ENCODE measurements at places on chromosomes 6 and 20.

GRCh38 chr6:39072830-39073229 lies 24.2 kb downstream of the GLP1R start:
- peak; percentile 37 for DNase-seq

DNA sequence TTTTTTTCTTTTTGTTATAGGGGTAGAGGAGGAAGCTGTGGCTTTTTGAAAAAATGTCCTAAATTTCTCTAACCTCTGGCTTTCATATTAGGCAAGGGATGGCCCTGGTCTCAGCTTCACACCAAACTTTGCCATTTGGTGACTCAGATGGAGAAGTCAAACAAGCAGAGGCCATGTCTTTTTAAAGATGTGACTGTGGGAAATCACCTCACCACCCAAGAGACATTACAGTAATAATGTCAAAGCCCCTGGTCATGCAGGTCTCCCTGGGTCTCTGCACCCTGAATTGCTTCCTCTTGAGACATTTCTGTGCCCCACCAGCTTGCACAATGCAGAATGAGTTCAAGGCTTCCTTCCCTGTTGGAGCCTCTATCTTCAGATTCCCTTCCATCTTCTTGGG lies 39.5 kb upstream of the ADGRF5 start:
- DNase-seq = no peak

GRCh38 chr6:42520786-42521607 lies 42.8 kb upstream of the UBR2 start:
- no peak for DNase-seq

DNA sequence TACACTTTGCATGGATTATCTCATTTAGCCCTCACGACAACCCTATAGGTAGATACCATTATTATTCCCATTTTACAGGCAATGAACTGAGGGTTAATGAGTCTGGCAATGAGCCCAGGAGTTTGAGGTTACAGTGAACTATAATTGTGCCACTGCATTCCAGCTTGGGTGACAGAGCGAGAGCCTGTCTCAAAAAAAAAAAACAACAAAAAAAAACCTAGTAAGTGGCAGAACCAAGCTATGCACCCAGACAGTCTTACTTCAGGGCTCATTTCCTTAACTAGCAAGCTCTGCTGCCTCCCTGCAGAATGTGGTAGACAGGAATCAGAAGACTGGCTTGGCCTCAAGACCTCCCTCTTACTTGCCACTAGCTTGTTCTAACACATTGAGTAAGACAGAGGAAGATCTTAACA lies 71.9 kb upstream of the RREB1 start:
- no peak for DNase-seq

- DNase-seq = no peak
These were observed 61.9 kb upstream of the ATXN1 start for GRCh38 chr6:16822975-16823717.

- no peak for DNase-seq
These were observed 5.2 kb upstream of the HINT3 start for GRCh38 chr6:125951323-125951722.

GRCh38 chr20:5492937-5493336 lies 176.2 kb upstream of the PROKR2 start:
- no peak for DNase-seq

- peak; percentile 53 for DNase-seq
These were observed 218.4 kb downstream of the MAFB start for GRCh38 chr20:40470445-40471260.

- DNase-seq = no peak
These were observed 123.1 kb downstream of the RPS12 start for GRCh38 chr6:132937466-132937906.

DNA sequence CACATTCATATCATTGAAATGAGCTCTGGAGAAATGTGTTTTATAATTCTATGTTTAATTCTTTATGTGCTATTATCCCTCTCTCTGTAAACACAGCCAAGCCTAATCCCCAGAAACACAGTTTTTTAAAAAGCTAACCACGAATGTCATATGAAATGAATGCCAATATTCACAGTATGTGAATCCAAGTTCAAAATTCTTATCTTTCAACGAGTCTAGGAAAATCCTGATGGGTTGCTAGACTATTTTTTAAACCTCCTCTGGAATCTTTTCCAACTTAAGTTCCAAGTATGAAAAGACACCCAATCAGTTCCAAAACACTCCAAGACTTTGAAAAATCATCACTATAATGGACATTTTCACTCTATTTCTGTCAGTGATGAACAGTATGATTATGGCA lies 689.3 kb downstream of the HACE1 start:
- DNase-seq = no peak

DNA sequence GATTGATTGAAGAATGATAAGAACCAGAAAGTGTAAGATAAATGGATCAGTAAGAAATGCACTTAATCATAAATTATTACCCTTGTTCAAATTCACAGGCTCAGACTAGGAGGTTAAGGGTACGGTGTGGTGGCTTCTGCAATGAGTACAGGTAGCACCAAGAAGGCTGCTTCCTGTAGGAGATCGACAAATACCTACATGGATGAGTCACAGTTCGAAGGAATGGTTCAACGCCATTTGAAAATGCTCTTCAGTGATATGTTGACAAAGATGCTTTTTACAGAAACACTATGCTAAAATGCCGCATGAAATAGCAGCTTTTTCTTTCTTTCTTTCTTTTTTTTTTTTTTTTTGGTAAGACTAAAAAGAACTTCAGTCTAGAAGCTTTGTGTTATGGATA lies 116.2 kb downstream of the DTNBP1 start:
- no peak for DNase-seq

GRCh38 chr20:45873409-45874103 lies 7.5 kb upstream of the ZSWIM1 start:
- DNase-seq = no peak

DNA sequence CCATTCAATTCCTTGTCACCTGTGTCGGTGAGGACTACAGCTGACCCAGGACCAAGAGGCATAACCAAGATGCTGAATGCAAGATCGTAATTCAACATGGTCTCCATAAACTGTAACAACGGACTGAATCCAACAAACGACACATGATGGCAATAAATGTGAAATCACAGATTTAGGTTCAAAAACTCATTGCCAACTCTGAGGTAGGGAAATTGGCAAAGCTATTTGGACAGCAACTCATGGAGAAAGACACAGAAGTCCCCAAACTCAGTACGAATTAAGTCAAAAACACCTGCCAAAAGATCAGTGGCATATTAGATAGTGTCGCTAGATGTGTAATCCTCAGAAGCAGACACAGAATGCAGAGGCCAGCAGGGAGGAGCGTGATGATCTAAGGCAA lies 25.0 kb downstream of the CPNE5 start:
- DNase-seq = no peak

GRCh38 chr20:969868-970267 lies 32.2 kb downstream of the RSPO4 start:
- DNase-seq = no peak

DNA sequence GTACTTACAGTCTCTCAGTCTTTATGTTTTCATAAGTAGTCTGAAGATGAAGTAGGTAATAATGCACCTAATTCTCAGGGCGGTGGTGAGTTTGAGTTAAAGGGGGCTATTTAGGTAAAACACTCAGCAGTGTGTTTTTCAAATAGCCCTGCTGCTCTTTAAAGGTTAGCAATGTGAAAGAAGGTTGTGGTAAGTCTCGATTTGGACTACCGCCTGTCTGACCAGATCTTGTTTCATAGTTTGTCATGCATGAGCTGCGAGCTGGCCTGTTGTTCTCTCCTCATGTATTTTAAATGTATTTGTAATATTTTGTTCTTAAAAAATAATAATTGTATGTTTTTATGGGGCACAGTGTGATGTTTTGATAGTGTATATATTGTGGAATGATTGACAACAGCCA lies 340.2 kb downstream of the DHX35 start:
- no peak for DNase-seq

GRCh38 chr20:19381947-19382346 lies 169.5 kb downstream of the SLC24A3 start:
- DNase-seq = no peak

DNA sequence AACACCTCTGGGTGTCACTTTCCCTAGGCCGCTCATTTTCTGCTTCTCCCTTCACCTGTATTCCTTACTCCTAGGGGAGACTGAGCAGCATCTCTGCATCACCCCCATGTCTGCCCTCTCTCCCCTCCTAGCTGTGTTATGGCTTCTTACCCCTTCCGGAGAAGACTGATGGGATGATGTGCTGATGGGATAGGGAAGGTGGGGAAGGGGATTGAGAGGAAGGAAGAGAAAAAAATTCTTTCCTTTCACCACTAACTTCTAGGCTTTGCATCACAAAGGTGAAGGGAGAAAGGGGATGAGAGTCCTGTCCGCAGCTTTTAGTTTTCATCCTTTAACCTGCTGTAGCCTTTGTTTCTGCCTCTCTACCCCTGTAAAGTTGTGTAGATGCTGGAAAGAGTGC lies 26.7 kb downstream of the AKAP7 start:
- DNase-seq = no peak

DNA sequence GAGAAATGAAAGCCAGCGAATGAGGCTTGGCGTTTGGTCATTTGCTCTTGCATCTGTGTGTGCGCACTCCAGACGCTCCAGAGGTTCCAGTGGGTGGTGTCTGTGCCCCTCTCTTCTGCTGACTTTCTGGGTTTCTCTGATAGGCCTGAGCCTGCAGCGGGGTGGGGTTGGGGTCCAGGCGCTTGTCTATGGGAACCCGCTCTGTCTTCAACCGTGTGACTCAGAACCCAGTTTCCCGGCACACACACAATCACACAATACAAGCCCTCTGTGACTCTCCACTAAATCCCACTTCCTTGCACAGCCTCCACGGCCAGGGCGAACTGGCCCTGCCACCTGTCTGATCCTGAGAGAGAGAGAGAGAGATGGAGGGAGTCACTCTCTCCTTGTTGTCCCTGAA lies 24.6 kb downstream of the RBM38 start:
- DNase-seq = no peak

- DNase-seq = no peak
These were observed 61.1 kb downstream of the GRM4 start for GRCh38 chr6:34084591-34085290.

DNA sequence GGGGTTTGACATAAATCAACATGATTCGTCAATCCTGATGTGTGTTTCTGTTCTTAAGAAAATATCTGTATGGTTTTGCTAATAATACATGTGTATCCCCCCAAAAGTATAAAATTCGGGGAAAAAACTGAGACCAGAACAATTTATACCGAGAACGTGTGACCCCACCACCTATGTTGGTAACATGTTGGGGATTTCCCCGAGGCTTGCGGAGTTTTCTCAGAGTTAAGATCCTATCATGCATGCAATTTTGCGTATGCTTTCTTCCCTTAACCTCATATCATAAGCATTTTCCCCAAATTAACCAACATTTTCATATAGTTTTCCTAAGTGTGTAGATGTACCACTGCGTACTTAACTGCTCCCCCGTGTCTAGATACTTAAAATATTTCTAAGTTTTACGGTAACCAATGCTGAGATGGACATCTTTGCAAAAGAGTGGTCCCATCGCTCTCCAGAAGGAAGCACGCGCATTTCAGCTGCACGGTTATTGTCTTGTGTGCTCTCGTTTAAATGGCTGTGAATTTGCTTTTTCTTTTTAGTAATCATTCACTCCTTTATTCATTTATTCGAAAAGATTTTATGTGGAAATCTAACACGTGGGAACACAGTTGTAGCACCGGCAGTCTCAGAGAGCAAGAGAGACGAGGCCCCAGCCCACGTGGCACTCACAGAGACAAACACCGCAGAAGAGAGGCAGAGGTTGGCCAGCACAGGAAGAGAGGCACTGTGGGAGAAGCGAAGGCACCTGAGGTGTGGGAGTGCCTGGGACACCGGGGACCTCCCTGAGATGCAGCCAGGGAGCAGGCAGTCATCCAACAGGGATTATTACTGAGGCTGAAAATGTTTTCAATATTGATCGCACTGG lies 13.2 kb upstream of the IRF4 start:
- no peak for DNase-seq

GRCh38 chr20:53707371-53708055 lies 113.9 kb upstream of the ZNF217 start:
- no peak for DNase-seq

DNA sequence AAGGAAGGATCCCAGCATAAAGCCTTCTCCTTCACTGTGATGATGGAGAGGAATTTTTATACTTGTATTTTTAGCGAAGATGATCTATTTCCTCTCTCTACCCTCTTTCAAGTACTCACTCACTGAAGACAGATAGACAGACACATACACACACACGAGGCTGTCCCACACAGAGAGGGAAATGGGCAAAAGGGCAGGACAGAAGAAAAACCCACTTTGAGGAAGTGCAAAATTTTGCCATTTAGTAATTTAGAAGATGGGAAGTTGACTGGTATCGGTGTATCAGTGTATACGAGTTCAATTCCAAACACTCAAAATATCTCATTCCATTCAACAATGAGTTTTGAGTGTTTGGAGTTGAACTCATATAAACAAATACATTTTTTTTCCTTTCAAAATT lies 30.9 kb downstream of the HEBP2 start:
- DNase-seq = no peak

GRCh38 chr6:89087881-89088280 lies 7.3 kb downstream of the PNRC1 start:
- DNase-seq = no peak

GRCh38 chr6:134372603-134373281 lies 54.8 kb upstream of the SGK1 start:
- DNase-seq = no peak

DNA sequence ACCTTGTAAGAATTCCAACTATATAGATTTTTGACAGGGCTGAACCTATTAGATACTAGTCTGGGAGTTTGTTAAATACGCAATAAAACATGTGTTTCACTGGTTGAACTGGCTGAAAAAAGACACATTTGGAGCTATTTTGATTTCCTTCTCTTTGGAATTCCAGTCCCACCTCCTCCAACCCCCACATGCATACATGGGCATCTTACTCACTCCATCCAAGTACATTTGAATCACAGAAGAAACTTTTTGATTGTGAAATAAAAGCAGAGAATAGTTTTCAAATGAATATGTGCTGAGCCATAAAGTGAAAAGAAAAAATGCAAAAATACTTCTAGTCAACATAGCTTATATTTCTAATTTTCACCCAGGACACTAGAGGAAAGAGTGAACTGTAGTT lies 33.9 kb upstream of the STXBP5 start:
- no peak for DNase-seq

- no peak for DNase-seq
These were observed 35.8 kb downstream of the RREB1 start for GRCh38 chr6:7143476-7143974.

DNA sequence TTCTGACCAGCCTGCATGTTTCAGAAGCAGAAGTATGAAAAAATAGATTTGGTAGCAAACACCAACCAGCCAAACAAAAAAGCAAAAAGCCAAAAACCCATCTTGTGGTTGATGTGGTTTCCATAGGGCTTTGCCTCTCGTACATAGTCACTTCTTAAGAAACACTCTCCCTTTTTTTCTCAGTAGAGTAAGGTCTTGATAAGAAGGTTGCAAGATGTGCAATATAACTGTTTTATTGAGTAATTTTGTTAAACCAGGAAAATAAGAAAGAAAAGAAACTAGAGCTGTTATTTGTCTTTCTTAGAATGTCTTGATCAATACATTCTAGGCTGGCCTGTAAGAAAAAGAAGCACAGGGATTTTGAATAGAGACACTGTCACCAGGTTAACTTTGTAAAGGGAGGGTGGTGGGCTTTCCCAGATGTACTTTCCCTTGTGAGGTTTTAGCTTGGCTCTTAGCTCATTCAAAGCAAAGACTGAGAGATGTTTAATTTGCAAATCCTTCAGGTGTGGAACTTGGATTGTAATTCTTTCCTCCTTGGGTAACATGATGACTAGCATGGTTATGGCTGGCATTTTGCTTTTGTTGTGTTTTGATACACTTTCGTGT lies 49.7 kb downstream of the AKAP12 start:
- DNase-seq = no peak

GRCh38 chr6:167044696-167045095 lies 45.5 kb downstream of the CEP43 start:
- no peak for DNase-seq
